ENCODE measurements at places on chromosomes 4 and X. TPM values are rescaled to one million over a fixed set of nuclear protein-coding genes. Genes with fewer than 3 reads are reported as not detected.

DNA sequence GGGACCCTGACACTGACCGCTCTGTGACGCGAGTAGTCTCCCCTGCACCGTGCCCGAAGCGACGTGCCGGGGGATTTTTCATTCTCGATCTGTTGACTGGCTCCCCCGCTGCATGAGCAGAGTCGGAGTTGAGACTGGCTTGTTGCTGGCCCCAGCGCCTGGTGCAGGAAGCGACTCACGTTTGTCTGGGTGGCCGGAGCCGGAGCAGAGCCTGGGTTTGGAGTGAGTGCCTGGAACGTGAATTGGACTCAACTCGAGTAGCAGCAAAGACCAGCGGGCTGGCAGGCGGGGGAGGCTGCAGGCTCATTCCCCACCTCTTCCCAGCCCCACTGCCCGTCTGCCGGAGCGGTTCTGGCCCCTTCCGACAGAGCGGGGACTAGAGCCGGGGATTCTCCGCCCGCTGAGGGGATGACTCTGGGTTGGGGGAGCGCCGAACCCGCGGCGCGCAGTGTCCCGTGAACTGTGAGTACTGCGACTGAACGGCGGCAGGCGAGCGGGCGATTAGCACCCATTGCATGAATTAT, 554 bp downstream of the PCDH7 start:
- DNase-seq: peak; percentile 48

DNA sequence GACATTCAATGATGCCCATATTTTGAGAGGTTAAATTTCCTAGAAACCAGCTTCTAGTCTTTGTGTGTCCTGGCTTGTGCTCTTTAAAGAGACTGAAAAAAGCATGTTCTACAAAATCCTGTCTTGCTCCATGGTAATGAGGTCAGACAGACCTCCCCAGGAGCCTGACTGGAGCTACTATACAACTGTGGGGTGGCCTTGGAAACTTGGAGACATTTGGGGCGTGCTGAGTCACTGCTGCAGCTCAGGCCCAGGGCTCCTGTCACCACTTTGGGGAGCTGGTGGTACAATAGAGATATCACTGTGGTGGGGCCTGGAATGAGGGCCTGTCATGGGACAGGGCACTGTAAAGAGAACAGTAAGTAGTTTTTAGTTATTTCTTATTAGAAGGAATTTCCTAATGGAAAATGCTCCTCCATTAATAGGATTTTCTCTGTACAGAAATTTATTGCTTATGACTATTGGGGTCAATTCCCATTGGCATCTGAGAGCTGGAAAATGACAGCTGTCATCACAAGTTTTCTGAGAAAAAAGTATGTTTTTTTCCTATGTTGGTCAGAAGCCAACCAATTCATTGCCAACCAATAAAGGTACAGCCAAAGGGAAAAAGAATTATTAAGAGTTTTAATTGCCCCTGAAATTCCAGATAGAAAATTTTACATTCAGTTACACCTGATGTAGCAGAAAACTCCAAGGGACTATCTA, 207.4 kb upstream of the JADE1 start:
- no peak for DNase-seq

- peak; percentile 91 for DNase-seq
Measured at GRCh38 chrX:131752493-131753198, 208.8 kb downstream of the OR13H1 start.

GRCh38 chr4:30828264-30828926, 108.2 kb downstream of the PCDH7 start:
- DNase-seq: no peak

DNA sequence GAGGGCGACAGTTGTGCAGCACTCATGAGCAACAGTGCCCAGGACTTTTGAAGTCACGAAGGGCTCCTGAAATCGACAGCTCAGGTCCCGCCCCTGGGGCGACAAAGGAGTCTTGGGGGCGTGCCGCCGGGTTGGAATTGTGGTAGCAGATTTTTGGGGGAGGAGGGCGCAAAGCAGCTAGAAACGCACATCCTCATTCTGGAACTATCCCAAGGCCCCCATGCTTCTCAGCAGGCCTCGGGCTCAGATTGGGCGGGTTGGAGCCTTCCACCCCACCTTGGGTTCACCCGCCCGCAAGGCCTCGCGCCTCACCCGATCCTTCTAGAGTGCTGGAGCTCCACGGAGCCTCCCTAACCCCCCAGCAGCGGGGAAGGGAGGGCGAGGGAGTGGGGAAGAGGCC, 85.5 kb downstream of the HPRT1 start:
- DNase-seq: no peak

GRCh38 chr4:47251348-47252135, 212.0 kb downstream of the COMMD8 start:
- DNase-seq: no peak

DNA sequence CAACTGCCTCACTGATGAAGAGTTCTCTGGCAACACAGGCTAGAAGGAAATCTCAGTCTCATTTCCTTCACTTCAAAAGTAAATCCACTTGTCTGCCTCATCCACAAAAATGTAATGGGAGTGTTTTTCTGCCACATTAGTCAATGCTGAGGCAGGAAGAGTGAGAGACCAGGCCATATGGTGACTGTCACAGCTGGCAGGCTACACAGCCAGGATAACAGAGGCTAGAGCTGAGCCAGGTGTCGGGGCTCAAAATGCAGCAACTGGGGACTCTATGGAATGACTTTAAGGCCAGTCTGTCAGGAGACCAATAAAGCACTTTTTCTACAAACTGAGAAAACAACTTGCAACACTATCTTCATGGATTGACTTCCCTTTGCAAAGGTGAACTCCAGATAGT, 204.2 kb downstream of the GPC3 start:
- peak; percentile 16 for DNase-seq

- DNase-seq: no peak
Measured at GRCh38 chr4:152039691-152040090, 278.9 kb upstream of the GATB start.

- no peak for DNase-seq
Measured at GRCh38 chrX:84362184-84362838, 139.9 kb downstream of the HDX start.

- no peak for DNase-seq
Measured at GRCh38 chr4:5478169-5478568, 230.2 kb downstream of the EVC2 start.

GRCh38 chr4:4521731-4522130, 20.1 kb downstream of the STX18 start:
- no peak for DNase-seq

The FBXW7 gene
- 28.8 TPM for polyA plus RNA-seq

The HSD17B10 gene
- polyA plus RNA-seq: 118 TPM

The TLL1 gene
- 1.7 TPM for polyA plus RNA-seq

The ARHGAP36 gene
- 0.62 TPM for polyA plus RNA-seq

The SLC10A3 gene
- 20.9 TPM for polyA plus RNA-seq

The FGFBP2 gene
- 0.22 TPM for polyA plus RNA-seq

The SPANXN3 gene
- polyA plus RNA-seq: not detected

Measured in renal pelvis (tissue), 12 donors.